Esophagus squamous epithelium (tissue), 5 donors: ENCODE measurements at places on chromosomes 7 and 10. TPM values are rescaled to one million over a fixed set of nuclear protein-coding genes. Genes with fewer than 3 reads are reported as not detected.

Gene LDB3
- 0.44 TPM for total RNA-seq

Gene TMEM236
- 0.13 TPM for total RNA-seq

Gene GPR146
- total RNA-seq = 1.1 TPM

Gene ENKUR
- total RNA-seq = not detected

Gene CCDC7
- total RNA-seq = 31.3 TPM

Gene CLCN1
- not detected for total RNA-seq
